Right ventricle myocardium inferior (tissue), 1 donor: ENCODE measurements at places on chromosomes 16 and 17.
A peak's percentile ranks its signal among the peaks of the same experiment; 100 is the strongest.

DNA sequence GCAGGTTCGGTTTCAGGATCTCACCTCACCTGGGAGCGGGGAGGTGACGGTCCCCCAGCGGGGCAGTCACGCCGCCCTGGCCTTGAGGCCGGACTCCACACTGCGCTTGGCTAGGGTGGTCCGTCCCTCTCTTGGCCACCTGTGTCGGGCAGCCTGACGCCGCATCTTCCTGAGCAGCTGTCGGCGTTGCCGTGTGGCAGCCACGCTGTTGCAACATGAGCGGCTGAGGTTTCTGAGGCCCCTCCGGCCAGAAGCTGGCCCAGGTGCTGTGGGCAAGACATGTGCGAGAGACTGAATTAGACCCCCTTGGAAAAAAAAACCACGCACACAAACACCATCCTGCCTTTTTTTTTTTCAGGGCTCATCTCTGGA lies 49.2 kb downstream of the IRF8 start:
- DNase-seq = no peak

GRCh38 chr16:50314665-50315064 lies 48.3 kb downstream of the ADCY7 start:
- no peak for DNase-seq

DNA sequence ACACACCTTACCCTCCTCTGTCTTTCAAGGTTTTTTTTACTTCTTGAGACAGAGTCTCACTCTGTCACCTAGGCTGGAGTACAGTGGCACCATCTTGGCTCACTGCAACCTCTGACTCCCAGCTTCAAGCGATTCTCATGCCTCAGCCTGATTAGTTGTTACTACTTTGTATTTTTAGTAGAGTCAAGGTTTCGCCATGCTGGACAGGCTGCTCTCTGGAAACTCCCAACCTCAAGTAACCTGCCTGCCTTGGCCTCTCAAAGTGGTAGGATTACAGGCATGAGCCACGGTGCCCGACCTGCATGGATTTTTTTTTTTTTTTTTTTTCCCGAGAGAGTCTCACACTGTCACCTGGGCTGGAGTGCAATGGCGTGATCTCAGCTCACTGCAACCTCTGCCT lies 273.2 kb downstream of the RBFOX1 start:
- no peak for DNase-seq

DNA sequence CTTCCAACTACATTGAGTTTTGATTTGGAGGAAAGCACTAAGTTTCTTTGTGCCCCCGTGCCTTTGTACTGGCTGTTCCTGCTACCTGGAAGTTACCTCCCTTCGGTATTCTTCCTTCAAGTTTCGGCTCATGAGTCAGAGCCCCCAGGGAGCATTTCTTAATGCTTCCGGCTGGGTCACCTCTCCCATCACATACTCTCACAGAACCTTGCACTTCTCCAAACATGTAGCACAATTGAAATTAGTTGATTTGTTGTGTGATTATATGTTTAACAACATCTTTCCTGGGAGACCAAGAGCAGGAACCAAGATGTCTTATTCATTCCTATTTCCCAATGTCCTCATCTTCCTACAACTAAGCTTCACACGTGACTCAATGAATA lies 158.6 kb upstream of the CDH5 start:
- no peak for DNase-seq

GRCh38 chr16:29011112-29011511 lies 26.3 kb downstream of the LAT start:
- DNase-seq = no peak

DNA sequence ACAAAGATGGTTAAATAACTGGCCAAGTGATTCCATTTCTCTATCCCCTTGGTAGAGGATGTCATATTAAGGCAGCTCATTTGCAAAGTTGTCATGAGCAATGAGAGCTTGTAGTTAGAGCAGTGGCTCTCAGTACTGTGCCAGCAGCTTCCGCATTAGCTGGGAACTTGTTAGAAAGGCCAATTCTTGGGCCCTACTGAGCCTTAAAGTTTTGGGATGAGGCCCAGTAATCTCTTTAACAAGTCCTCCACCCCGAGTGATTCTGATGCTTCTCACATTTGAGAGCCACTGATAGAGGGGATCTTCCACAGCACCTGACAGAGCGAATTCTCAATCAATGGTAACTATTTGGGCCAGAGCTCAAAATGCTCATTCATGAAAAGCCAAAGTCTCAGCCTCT lies 20.2 kb upstream of the CCL1 start:
- DNase-seq = no peak

- no peak for DNase-seq
Measured at GRCh38 chr17:71615820-71616219, 505.0 kb upstream of the SOX9 start.

DNA sequence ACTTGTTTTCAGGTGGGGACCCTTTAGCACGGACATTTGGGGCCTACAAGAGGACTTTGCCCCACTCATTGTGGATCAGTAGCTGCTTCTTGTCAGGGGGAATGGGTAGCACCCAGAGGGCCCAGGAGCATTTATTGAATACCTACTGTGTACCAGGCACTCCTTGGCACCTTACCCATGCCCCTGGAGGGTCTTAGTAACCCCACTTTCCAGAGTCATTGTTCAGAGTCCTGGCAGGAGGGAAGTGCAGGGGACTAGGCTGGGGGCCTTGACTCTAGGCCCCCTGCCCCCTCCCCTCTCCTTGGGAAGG lies 21.0 kb upstream of the CIBAR2 start:
- DNase-seq = no peak

- DNase-seq = peak; percentile 87
Measured at GRCh38 chr16:68287276-68288251, 23.2 kb downstream of the SLC7A6OS start.
